Glomerular endothelial cell (primary cell): ENCODE measurements at places on chromosomes 2 and 18.

- DNase-seq, result no peak
These were observed 1.6 kb upstream of the CCL20 start for GRCh38 chr2:227812001-227812400.

GRCh38 chr2:54575379-54575888 lies 119.3 kb downstream of the SPTBN1 start:
- DNase-seq, result no peak

GRCh38 chr2:224957540-224958461 lies 84.5 kb downstream of the DOCK10 start:
- no peak for DNase-seq

DNA sequence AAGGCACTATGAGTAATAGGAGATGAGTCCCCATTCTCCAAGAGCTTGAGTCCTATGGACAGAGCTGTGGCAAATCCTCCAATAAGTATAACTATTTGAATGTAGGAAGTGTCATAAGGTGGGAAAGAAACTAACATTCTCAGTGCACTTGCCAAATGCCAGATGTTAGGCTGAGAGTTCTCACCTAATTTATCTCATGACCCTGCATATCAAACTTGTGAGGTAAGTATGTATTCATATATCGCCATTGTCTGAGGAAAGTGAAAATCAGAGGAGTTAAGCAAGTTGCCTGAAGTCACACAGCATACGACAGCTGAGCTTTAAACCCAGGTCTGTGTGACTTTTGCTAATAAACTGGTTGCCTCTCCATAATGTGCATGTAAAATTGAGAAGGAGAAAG lies 169.5 kb downstream of the TTC32 start:
- DNase-seq, result no peak
